ENCODE measurements at places on chromosomes 5 and 9.

DNA sequence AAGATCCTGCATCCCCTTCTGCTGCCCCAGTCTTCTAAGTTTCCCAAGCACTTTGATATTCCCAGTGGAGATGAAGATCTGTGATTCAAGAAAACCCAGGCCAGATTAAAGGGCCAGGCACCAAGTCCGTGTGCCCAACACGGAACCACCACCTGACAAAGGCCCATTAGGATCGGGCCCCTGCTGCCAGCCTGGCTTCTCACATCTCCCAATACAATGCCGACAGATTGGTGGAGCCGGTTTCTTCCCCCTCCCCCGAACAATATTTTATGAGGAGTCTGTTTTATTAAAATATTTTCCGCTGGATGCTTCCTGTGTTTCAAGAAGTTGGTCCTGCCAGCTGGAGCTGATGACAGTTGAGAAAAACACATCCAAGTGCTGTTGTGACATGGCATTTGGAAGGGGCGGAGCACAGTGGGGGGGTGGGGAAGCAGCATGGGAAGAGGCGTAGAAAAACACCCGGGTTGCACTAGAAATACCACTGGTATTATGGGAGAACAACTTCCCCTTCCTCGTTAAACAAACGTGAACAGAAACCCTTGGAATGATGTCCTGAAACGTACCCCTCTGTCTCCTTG lies 45.0 kb downstream of the CRB2 start:
- DNase-seq: no peak

- DNase-seq: no peak
Measured at GRCh38 chr9:95580812-95581761, 64.3 kb upstream of the PTCH1 start.

DNA sequence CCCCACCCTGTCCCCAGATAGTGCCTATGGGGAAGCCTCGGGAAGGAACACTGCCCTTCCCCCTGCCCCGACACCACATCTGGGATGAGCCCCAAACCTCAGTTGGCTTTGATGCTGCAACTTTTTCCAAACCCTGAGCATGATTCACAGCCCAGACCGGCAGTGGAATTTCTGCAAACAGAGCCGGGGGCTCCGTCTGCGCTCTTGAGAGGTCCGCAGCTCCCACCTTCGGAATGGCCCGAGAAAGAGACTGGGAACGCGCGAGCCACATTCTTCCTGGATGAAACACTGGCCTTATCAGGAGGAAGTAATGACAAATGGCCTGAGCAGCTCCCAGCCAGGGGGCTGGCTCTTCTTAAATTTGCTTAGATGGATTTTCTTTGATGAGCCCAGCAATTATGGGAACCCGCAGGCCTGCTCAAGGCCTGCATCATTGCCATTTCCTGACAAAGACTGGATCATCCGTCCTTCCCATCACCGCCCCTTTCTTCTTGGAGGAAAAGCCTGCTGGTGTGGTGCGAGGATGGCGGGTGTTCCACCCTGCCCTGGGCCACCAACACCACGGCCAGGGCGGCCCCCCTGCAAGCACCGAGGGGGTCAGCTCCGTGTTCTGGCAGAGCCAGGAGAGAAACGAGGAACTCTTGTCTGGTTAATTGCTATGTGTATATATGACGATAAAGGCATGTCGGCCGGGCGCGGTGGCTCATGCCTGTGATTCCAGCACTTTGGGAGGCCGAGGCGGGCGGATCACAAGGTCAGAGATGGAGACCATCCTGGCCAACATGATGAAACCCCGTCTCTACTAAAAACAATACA lies 38.8 kb upstream of the COL5A1 start:
- DNase-seq: no peak

- no peak for DNase-seq
Measured at GRCh38 chr5:176784218-176785165, 25.9 kb upstream of the UNC5A start.

DNA sequence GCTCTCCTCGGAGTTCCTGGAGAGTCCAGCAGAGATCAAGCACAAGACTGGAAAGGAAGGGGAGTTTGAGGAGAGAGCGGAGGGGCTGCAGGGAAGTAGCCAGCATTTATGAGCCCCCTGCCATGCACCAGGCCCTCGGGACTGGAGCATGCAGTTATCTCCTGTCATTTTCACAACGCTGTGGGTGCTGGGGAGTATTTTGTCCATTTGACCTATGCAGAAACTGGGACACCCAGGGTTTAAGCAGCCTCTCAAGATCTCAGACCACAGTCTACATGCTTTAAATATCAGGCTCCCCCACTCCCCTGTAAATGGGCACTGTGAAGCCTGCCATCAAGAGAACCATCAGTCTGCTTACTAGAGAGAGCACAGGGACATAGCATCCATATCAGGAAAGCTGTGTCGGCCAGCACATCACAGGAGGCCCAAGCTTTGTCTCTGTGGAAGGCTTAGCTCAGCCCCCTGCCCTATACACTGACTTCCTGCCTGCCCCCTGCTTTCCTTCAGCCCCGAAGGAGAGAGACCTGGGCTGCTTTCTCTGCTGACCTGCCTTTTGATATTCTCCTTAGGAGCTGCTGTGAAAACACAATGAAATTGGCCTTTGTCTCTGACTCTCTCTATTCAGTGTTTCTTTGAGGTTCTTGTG lies 7.3 kb downstream of the FOXI1 start:
- peak; percentile 16 for DNase-seq

GRCh38 chr9:96555567-96556386 lies 63.9 kb downstream of the CDC14B start:
- DNase-seq: no peak
